ENCODE measurements at places on chromosomes 3 and 15. TPM values are rescaled to one million over a fixed set of nuclear protein-coding genes. Genes with fewer than 3 reads are reported as not detected.

DNA sequence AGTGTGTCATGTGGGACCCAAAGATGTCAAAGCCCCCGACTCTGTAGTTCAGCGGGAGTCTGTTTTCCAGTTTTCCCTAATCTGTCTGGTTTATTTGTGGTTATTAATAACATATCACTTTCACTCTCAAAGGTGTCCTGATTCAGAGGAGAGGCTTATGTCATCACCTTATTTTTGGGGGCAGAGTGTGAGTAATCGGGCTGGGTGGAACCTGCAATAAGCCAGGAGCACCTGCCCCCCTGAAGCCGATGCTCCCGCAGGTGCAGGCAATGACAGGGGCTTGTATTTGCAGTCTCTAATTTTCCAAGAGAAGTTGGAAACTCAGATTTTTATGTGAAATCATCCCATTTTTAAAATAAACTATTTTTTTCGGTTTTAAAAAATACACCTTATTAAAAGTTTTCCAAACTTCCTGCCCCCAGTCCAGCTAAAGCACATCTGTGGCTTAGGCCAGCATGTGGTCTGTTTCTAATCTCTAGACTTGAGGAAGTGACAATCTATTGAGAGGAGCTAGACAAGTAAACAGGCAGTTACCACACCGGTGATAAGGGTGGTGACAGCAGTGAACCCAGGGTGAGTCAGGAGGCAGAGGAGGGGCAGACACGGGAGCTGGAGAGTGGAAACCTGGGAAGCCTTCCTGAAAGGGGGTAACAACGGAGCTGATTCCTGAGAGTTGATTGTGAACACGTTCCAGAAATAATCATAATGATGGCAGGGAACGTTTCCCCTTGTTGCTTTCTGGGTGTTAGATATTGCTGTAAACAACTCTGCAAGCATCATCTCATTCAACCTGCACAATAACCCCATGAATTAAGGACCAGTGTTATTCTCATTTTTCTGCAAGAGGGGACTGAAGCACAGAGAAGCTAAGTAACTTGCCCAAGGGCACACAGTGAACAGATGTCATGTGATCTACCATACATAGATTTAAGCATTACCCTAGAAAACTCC is 37.2 kb downstream of the BHLHE40 start:
- peak; percentile 39 for ATAC-seq

GRCh38 chr3:52247409-52248164 is 2.0 kb downstream of the PPM1M start:
- ATAC-seq = no peak

Gene PLSCR2
- total RNA-seq = 1.3 TPM

DNA sequence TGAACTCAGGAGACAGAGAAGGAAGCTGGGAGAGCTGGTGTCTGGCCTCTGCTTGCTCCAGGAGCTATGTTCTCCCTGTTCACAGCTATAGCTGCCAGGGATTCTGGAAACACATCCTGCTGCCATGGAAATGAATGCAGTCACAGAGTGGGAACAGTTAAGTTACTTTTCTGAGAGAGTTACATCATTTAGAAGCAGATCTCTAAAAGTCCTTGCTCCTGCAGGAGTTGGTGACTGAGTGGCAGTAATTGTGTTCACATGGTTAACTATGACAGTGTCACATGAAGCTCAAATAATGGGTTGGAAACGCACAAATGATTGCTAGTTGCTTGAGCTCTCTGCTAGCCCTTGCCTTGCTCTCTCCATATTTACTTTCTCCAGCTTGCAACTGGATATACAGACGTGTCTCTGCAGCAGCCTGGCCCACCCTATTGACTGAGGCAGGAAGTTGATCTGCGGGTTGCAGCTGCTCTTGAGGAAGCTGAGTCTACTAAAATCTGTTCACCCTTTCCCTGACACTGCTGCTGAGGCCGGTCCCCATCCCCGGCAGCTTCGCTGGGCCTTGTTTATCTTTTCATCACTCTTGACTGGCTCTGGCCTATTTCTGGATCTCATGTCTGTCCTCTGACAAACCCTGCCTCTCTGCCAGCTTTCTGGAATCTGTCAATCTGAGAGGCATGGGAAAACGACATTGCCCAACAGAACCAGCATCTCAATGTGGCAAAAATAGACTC is 16.7 kb upstream of the ISLR start:
- ATAC-seq = peak; percentile 58

GRCh38 chr15:28112962-28113361 is 13.8 kb upstream of the OCA2 start:
- no peak for ATAC-seq

Gene FHIT
- total RNA-seq = 5.0 TPM

- ATAC-seq = no peak
Observed at GRCh38 chr3:23762759-23763477, 42.8 kb upstream of the UBE2E1 start.

Gene HRG
- not detected for total RNA-seq

GRCh38 chr3:71260782-71261181 is 322.7 kb downstream of the FOXP1 start:
- ATAC-seq = no peak

DNA sequence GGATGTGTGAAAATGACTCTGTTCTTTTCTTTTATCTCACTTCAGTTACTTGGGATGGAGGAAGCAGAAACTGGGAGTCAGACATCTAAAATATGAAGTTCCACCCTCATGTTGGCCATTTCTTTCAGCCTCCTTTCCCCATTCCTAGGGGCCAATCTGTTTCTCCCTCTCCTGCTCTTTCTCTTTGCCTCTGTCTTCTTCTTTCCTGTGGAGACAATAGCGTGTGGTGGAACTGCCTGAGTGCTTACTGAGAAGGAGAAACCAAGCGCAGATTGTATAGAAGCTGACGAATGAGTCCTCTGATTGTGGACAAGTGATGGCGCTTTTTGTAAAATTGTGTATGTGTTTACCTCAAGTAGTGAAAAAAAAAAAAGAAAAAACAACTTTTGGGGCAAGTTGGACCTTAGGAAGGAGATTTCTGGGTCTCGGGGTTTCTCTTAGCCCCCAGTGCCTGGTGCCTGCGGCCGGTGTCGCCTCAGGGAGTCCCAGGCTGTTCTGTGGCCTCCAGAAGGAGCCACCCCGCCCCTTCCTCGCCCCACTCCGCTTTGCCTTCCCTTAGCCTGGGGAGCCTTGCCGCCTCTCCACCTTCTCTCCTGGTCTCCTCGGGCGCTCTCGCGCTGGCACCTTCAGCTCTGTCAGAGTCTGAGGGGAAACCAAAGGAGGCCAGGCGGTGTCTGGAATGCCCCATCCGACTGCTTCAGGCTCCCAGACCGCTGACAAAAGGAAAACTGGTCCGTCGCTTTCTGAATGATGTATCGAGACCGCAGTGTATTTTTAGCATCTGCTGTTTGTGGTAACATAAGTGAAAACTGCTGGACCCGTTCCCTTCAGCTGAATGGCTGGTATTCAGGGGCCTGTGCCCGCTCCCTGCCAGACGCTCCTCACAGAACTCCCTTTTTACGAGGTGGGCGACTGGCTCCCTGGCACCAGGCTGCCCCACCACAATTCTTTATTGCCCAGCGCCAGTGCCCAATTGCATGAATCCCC is 30.1 kb downstream of the SCG5 start:
- peak; percentile 18 for ATAC-seq

GRCh38 chr3:177816667-177817208 is 619.5 kb upstream of the TBL1XR1 start:
- ATAC-seq = peak; percentile 60

DNA sequence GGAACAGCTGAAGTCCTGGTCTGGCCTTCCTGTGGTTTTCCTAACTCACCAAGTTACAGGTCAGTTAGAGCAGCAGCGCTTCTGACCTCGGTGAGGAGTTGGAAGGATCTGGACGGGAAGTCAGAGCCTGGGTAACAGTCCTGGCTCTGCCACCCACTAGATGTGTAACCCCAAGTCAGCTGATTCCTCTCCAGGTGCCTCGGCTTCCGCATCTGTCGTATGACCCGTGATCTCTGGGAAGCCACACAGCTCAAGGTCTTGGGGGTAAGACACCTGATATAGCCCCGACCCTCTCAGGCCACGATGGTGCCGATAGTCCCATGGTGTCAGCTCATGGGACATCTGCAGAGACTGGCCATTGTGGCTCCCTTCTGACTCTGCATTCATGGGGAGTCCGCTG is 8.3 kb upstream of the PIGZ start:
- no peak for ATAC-seq

DNA sequence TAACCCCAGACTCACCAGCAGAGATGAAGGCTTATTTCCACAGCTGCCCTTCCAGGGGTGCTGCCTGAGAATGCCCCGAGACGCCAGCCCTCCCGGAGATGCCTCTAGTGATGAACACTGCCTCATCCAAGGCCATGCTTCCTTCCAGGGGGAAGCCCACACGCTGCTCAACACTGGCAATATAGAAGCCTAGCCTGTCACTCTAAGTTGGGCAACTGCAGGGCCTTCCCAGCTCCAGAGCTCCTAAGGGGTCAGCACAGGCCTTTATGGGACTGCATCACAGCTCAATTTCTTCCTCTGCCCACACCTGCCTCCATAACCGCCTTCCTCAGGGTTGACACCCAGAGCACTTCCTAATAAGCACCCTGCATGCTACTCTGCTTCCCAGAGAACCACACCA is 217.7 kb downstream of the ABHD5 start:
- no peak for ATAC-seq

All from gastroesophageal sphincter (tissue), 4 donors.